ENCODE measurements at places on chromosomes 1 and 21.

GRCh38 chr1:61109158-61109557, 26.8 kb downstream of the NFIA start:
- H3K4me3 ChIP-seq: no peak overlapping the region
- no peaks in the 10 kb centered on the region for H3K36me3 ChIP-seq
- no peak for DNase-seq

GRCh38 chr1:167812972-167813371, 91.2 kb downstream of the MPZL1 start:
- no peak overlapping the region for H3K4me3 ChIP-seq
- no peaks in the 10 kb centered on the region for H3K36me3 ChIP-seq
- H3K27me3 ChIP-seq: no peaks in the 10 kb centered on the region
- no peak overlapping the region for H3K27ac ChIP-seq
- DNase-seq: no peak

DNA sequence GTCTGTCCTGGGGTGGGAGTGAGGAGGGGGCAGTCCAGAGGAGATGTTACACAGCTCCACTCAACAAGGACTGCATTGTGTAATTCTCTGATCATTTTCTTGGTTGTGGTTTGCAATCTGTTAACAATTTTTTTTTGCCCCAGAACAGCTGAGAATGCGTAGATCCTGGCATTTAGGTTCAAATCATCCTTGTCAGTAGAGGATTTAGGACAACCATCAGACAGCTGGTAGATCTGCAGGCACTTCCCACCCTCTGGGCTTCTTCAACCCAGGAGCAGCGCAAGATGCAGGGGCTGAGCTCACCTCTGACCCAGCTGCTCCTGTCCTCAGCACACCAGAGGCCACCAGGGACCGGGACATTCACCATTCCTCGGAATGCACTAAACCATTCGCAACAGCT, 13.5 kb downstream of the BCAR3 start:
- H3K27me3 ChIP-seq: no peaks in the 10 kb centered on the region
- no peak overlapping the region for H3K4me3 ChIP-seq
- peaks cover 22% of the 10 kb centered on the region for H3K4me1 ChIP-seq
- DNase-seq: no peak
- H3K27ac ChIP-seq: no peak overlapping the region
- H3K36me3 ChIP-seq: no peaks in the 10 kb centered on the region

DNA sequence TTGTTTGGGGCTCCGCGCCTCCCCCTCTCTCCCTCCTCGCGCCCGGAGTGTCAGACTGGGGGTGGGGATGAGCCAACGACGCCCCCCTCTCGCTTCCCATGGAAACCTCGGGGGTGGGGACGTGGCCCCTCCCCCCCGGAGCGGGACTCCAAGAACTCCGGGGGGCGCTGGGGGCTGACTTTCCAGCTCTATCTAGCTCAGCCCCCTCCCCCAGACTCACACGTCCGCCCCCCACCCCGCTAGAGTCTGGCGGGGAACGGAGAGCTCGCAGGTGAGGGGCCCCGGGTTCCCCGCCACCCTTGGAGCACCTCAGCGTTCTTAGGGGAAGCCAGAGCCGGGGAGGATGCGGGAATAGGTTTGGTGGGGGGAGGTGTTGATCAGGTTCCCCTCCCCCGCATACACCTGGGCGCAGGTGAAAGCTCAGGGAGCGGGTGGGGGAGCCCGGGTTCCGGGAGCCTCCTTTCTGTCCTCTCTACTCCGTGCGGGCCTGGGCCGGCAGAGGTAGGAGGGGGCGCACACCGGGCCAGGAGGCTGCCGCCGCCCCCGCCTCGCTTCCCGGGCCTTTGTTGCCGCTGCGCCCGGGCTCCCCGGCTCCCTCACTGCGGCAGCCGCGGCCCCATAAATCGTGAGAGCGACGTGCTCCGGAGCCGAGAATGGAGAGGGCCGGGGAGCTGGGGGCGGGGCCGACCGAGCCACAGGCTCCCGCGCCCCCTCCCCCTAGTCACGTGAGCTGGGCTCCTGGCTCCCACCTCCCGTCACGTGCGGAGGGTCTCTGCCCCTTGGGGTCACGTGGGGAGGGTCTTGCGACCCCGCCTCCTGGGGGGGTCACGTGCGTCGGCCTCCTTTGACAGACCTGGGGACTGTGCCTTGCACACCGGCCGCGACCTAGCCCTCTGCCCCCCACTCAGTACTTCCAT, 1.9 kb downstream of the EFNA3 start:
- H3K36me3 ChIP-seq: no peaks in the 10 kb centered on the region
- peak overlapping the region; percentile 71 for H3K4me3 ChIP-seq
- no peak for DNase-seq

GRCh38 chr1:219020386-219020785, 153.3 kb upstream of the LYPLAL1 start:
- H3K4me1 ChIP-seq: no peaks in the 10 kb centered on the region
- H3K27ac ChIP-seq: no peak overlapping the region
- no peak overlapping the region for H3K4me3 ChIP-seq

DNA sequence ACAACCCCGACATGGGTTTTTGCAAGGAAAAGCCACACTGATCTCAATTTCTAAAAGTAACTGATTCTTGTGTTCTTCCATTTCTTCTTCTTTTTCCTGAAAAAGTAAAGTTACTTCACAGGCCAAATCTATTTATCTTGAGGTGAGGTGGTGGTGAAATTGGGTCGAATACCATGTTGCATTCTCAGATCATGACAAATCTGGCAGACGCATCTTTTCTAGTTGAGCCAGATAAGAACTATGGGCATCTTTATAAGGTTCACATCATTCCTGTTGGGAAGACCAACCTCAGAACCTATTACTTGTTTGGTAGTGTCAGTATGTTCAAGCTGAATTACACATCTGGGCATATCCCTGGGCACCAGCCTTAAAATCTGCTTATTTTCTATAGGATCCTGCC, 78.6 kb upstream of the USP25 start:
- no peaks in the 10 kb centered on the region for H3K4me1 ChIP-seq
- H3K4me3 ChIP-seq: no peak overlapping the region
- no peaks in the 10 kb centered on the region for H3K27me3 ChIP-seq
- no peaks in the 10 kb centered on the region for H3K36me3 ChIP-seq

DNA sequence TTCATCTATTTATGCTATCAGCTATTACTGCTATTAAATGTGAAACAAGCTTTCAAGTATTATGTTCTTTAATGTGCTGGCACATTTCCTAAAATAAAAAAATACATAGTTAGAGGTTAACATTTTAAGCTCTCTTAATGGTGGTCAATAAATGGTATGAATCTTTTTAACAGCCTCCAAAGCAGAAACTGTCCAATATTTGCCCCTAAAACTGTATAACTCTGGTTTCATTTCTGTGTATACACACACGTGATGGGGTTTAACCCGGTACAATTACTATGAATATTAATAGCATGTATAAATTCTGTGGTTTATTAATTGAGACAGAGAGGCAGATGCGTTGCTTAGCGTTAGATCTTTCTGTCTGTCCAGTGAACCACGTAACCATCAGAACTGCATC, 2.2 kb downstream of the ESRRG start:
- H3K4me1 ChIP-seq: no peaks in the 10 kb centered on the region
- no peak overlapping the region for H3K27ac ChIP-seq
- H3K27me3 ChIP-seq: no peaks in the 10 kb centered on the region
- no peak overlapping the region for H3K4me3 ChIP-seq
- H3K36me3 ChIP-seq: no peaks in the 10 kb centered on the region
- DNase-seq: no peak

DNA sequence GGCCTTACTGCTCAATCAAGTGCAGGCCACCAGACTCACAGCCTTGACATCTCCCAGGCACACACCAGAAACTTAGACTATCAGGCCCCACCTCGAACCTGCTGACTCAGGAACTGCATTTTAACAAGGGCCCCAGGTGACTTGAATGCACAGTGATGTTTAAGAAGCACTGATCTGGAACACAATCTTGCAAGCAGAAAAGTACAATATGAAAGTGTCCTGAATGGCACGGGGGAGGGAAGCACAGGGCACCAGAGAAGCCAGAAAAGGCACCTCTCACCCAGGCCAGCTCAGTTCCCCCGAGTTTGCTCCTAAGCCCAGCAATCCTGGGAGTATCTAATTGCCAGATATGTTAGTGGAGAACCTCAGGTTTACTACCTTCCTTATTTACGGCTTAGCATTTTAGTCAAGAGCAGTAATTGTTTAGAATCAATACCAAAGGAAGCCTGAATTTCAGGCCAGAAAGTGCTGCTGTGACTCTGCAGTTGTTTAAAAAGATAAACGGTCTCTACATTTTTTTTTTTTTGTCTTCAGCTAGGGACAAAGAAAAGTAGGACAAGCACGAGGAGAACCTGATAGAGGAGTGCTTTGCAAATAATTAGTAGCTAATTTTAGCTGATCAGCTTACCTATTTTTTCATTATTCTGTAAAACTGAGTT, 50.9 kb upstream of the CDC42BPA start:
- no peaks in the 10 kb centered on the region for H3K4me1 ChIP-seq
- no peak overlapping the region for H3K4me3 ChIP-seq
- DNase-seq: no peak
- no peak overlapping the region for H3K27ac ChIP-seq
- no peaks in the 10 kb centered on the region for H3K36me3 ChIP-seq

DNA sequence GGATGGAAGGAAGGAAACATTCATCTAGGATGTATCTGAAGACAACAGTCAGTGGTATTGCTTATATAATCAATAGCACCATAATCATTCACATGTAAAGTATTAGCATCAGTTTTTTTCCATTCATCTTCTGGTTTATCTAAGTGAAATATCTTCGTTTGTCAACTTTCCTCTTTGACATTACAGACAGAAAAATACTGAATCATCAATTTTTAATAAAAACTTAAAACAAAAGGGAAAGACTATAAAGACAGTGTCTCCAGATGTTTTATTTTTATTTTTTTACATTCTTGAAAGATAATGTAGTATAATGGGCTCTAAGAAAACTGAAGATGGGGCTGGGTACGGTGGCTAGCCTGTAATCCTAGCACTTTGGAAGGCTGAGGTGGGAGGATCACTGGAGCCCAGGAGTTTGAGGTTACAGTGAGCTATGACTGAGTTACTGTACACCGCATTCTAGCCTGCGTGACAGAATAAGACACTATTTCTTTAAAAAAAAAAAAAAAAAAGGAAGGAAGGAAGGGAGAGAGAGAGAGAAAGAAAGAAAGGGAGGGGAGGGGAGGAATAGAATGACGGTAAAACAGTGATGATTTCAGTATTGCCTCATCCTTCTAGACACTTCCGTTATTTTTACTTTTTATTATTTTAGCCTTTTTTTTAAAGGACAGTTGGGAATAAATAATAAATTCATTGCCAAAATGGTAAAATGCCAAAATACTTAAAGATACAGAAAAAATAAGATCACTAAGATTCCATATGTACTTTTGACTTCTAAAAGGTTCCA, 89.5 kb downstream of the NRIP1 start:
- peaks cover 5% of the 10 kb centered on the region for H3K36me3 ChIP-seq
- H3K4me3 ChIP-seq: no peak overlapping the region
- DNase-seq: no peak
- no peaks in the 10 kb centered on the region for H3K4me1 ChIP-seq
- H3K27me3 ChIP-seq: no peaks in the 10 kb centered on the region

DNA sequence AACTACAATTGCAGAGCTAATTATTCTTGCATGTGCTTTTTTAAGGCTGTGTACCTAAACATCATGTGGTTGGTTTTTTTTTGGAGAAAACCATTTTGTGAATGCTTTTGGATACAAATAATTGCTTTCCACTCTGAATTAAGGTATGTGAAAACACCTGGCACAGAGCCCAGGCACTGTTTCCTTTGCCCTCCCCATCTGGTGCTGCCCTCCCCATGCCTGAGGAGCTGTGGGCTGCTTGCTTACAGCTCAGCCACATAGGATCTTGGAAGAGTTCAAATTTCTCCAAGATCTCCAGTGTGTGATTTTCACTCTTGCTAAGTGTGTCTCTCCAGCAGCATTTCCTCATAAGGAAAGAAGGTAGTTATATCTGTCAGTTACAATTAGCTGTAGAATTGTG, 27.8 kb downstream of the DNM3 start:
- no peaks in the 10 kb centered on the region for H3K36me3 ChIP-seq
- H3K27me3 ChIP-seq: no peaks in the 10 kb centered on the region
- no peak overlapping the region for H3K4me3 ChIP-seq
- DNase-seq: no peak
- H3K27ac ChIP-seq: no peak overlapping the region
- no peaks in the 10 kb centered on the region for H3K4me1 ChIP-seq

- no peak overlapping the region for H3K4me3 ChIP-seq
- no peaks in the 10 kb centered on the region for H3K4me1 ChIP-seq
- H3K27me3 ChIP-seq: no peaks in the 10 kb centered on the region
- no peaks in the 10 kb centered on the region for H3K36me3 ChIP-seq
Measured at GRCh38 chr1:241899210-241899609, 51.2 kb downstream of the EXO1 start.
